ENCODE measurements at places on chromosomes 6 and 20.

GRCh38 chr6:126803769-126804168 lies 314.7 kb upstream of the RSPO3 start:
- DNase-seq = no peak

- no peak for DNase-seq
Observed at GRCh38 chr6:12635813-12636212, 80.8 kb upstream of the PHACTR1 start.

GRCh38 chr6:147157930-147158329 lies 46.3 kb upstream of the STXBP5 start:
- DNase-seq = no peak

- DNase-seq = no peak
Observed at GRCh38 chr6:120248451-120248850, 898.9 kb upstream of the MAN1A1 start.

- no peak for DNase-seq
Observed at GRCh38 chr20:35085477-35086225, 7.0 kb downstream of the TRPC4AP start.

DNA sequence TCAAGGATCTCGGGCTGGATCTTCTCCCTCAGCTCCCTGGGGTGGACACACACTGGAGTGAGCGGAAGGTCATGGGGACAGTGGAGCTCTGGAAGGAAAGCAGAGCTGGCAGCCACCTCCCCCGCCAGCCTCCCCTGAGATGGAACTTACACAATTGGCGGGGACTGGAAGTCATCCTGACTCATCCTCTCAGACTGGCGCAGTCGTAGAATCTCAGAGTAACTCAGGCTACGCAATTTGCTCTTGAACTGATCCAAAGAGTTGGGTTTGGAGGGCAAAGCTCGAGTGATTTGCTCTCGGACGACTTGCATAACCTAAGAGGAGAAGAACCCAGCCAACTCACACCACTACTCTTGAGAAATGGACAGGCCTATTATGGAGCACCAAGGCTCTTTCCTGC lies 34.8 kb downstream of the ELMO2 start:
- no peak for DNase-seq

GRCh38 chr20:49561806-49562205 lies 6.1 kb downstream of the PTGIS start:
- no peak for DNase-seq

DNA sequence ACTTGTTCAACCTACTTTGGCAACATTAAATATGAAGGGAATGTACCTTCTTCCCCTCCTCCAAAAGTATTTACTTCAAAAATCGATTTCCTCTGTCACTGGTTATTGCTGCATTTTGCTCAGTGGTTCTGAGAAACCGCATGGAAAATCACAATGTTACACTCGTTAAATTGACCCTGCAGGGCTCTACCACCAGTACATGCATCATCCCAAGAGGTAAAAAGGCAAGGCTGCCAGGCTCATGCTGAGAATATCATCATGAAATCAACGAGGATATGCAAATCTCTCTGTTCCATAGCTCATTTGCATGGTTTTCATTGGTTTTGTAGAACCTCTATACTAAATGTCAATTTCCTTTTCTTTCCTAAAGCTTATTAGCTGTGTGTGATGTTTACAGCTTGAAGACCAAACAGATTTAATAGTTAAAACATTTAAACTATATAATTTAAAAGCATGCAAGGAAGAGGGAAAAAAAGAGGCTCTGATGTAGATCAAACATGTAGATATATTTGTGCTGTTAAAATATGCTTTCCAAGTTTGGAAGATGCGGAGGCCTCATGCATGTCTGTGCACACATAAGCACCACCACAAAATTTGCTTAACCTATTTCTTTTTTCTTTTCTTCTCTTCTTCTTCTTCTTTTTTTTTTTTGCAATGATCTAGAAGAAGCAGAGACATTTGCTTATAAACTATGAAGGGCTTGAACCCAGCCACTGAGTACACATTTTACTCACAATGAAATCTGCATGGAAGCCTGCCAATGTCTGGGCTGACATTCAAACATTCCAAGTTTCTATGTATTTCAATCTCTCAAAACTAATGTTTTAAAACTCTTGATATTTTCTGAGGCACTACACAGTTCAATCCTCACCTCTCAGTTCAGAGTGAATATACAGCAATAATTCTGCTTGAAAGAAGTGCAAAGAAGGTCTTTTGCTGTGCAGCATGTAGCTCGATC lies 194.0 kb downstream of the GMPR start:
- no peak for DNase-seq

DNA sequence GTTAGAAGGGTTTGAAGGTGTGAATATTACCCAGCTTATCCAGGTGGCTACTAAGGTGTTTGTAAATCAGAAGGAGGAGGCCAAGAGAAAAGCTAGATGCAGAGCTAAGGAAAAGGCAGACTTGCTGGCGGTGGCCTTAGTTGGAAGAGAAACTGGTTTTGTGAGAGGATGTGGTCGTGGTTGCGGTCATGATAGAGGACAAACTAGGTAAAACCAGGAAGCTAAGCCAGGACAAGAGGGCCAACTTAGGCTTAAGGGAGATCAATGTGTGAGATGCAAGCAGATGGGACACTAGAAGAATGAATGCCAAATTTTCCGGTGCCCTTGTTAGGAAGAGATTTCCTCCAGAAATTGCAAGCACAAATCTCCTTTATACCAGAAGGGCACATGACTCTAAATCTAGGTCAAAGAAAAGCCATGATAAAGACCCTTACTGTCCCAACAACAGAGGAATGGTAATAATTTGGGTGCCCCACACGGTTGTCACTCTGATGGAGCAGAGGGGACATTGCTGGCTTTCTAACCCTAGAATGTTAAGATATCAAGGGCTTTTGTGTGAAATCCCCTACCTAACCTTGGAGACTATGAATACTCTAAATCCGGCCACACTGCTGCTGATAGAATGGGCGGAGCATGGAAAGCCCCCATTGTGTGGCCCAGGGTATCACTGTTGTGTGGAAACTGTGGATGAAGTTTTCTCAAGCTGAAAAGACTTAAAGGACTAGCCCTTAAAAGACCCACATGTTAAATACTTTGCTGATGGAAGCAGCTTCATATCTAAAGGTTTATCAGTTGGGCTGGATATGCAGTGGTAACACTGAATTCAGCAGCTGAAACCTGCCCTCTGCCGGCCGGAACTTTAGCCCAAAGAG lies 7.8 kb downstream of the IL22RA2 start:
- peak; percentile 16 for DNase-seq

DNA sequence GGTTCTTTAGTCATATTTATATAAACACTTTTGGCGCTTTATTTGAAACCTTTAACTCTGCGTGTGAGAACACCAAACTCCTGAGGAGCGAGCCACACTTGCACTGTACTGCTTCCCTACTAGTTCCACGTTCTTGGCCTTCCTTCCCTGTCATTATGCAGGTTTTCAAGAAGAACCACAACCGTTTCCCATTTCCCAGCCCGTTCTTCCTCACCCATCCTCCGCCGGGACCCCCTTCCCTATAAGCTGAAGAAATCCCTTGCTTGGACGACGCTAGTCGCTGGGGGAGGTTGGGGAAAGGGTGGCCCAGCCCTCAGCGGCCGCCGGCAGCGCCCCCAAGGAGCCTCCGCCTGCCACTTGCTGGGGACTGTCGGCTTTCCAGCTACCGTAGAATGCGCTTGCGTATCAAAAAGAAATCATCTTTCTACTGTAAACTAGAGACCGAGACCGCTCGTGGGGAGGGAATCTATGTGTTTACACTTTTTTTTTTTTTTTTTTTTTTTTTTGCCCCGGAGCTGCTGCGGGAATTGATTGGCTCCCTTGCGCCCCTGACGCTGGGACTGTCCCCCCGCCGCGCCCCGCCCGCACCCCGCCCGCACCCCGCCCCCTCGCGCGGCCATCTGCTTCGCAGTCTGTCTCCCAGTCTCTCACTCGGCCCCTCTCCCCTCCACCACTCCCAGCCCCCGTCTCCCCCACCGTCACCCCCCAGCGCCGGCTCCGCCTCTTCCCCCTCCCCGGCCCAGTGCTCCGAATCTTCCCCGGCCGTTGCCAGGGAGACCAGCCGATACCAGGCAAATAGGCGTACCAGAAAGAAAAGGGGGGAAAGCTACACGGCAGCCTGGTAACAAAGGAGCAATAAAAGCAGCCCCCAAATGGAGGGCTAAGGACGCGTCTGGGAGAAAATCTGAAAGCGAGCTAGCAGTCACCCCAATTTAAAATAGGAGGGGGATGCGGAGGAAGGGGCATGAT lies 2.3 kb upstream of the MARCKS start:
- peak; percentile 81 for DNase-seq

GRCh38 chr6:79042799-79043126 lies 35.3 kb downstream of the PHIP start:
- DNase-seq = no peak

- DNase-seq = no peak
Observed at GRCh38 chr6:3843379-3844096, 5.6 kb upstream of the FAM50B start.

- no peak for DNase-seq
Observed at GRCh38 chr20:31974951-31975487, 7.1 kb downstream of the XKR7 start.

- DNase-seq = no peak
Observed at GRCh38 chr6:138537106-138537505, 37.8 kb upstream of the NHSL1 start.

DNA sequence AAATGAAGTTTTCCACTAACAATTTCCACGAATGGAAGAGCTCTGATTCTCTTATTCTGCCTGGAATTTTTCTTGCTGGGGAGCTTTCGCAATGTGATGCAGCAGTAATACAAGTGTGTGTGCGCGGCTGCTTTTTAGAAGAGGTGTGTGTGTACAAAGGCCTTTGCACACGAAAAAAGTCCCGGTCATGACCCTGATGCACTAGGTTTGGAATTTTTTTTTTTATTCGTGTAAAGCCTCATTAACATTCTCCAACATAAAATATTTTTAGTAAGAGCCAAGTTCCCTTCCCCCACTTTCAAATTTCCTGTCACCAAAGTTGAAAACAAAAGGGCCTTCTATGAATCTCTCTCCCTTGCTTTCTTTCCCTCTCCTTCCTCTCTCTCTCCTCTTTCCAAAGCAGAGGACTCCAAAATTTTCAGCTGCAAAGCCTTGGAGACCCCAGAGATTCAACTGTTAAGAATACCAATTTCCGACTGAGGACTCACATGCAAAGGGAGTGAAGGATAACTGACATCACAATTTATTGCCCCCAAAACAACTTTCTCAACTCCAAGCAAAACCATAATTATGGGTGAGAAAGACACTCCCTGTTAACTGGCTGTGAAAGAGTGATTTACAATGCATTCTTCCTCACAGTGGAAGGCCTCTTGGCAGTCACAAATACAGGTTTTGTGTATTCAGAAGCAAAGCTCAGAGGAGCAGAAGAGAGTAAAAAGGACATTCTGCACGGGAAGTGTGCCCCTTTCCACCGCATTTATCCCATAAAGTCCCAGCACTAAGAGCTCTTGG lies 421.2 kb upstream of the JARID2 start:
- DNase-seq = no peak

- DNase-seq = no peak
Observed at GRCh38 chr6:108113557-108114519, 39.3 kb upstream of the OSTM1 start.

- no peak for DNase-seq
Observed at GRCh38 chr20:3739926-3740451, 7.5 kb downstream of the HSPA12B start.

- DNase-seq = no peak
Observed at GRCh38 chr6:128569732-128570679, 49.6 kb upstream of the PTPRK start.

DNA sequence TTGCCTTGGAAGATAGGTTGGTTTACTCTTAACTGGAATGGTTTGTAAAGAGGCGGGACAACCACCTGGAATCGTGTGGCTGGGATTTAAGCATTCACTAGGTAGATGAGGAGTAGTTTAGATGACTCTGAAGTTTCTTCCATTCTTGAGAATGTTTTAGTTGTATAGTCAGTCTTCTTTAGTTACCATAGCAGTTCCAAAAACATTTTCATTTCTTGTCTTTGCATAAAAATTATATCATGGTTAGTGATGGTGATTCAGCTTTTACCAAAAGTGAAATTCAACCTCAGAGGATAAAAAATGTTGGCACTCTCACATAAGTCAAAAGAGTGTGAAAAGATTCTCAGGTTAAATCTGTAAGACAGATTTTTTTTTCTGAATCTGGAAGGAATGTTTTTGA lies 70.3 kb downstream of the SMAP1 start:
- DNase-seq = no peak

Measured in CD4-positive, alpha-beta T cell treated with Interferon gamma for 1 hour (primary cell).